ENCODE measurements at places on chromosomes 13 and 19.

DNA sequence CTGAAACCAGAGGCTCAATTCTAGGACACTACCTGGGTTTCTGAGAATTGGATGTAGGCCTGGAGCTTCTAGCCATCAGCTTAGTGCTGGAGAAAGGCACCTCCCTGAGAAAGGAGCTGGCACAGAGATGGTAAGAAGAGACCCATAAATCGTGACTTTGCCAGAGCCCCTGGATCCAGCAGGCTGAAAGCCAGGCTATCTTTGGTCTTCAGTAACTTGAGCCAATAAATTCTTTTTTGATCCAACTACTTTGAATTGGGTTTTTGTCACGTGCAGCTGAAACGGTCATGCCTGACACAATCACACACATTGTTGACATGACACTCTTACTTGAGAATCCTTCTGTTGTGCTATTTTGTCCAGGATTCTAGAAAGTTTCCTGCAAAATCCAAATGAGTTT, 103.4 kb downstream of the LHFPL6 start:
- DNase-seq, result no peak

DNA sequence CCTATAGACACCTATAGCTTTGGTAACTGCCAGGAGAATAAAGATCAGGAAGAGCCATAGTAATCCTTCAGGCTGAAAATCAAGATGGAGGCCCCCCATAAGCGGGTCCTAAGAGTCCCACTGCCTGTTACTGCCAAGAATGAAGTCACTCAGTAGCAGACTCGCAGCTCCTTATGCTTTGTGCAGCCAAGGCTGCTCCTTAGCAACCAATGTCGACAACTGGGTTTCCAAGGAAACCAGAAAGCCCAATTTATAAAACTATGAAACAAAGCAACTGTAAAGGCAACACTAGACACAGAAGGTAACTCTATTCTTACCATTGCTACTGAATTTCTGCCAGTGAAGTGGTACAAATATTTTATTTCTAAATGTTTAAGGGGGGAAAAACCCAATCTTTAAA, 56.5 kb downstream of the DCLK1 start:
- DNase-seq, result no peak

DNA sequence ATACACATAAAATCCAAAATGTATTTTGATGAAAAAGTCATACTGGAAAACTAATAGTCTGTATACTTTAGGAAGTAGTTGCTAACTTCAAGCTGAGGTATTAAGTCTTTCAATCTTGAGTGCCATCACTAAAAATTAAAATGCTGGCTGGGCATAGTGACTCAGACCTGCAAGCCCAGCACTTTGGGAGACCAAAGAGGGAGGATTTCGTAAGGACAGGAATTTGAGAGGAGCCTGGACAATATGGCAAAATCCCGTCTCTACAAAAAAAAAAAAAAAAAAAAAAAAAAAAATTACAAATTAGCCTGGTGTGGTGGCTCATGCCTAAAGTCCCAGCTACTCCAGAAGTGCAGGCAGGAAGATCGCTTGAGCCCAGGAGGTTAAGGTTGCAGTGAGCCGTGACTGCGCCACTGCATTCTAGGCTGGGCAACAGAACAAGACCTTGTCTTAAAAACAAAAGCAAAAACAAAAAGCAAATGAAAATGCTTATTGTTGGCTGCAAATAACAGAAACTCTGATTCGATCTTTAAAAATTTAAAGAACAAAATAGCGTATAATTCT, 1994.2 kb upstream of the PCDH20 start:
- DNase-seq, result no peak

DNA sequence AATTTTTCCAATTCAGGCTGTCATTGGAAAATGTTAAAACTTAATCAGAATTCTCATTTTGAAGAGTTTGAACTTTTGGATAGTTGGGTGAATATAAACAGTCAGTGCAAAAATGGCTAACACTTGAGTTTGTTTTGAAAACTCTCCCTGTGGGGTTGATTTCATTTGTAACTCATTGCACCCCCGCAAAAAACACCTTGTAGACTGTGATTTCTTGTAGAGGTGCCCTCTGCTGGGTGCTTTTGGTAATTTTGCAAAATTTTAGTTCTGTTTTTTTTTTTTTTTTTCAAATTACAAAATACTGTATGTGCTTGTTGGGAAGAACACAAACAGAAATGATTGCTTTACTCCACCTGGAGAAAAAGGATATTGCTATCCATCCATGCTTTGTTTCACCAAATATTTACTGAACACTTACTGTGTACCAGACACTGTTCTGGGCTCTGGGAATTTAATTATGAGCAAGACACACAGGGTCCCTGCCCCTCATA, 28.2 kb upstream of the GPI start:
- DNase-seq, result no peak

DNA sequence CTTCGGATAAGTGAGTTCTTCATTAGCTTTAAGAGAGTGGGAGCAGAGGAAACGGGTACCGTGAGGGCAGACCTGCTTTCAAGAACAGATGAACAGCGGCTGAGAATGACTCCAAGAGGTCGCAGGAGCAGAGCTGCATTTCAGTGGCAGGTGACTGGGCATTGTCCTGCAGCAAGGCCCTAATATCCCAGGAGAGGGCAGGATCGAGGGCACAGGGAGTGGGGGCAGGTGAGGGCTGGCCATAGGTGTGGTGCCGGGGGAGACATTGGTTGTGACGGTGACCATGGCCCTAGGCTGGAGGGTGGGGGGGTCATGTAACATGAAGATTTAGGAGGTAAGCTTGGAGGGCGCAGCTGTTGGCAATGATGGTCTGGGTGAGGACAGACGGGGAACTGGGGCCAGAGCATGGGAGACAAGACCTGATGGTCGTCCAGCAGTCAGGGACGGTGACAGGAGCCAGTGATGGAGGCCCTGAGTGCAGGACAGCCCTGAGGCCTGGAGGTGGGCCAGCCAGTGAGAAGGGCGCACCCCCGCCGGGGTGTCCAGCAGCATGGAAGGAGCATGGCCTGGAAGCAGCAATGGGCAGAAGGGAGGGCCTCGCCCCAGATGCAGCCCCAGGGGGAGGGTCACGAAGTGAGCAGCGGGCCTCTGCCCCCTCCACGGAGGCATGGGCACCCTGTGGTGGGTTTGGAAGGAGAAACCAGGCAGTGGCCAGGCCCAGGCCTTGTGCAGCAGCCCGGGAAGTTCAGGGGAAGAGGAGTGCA, 29.2 kb upstream of the LAMP1 start:
- no peak for DNase-seq

DNA sequence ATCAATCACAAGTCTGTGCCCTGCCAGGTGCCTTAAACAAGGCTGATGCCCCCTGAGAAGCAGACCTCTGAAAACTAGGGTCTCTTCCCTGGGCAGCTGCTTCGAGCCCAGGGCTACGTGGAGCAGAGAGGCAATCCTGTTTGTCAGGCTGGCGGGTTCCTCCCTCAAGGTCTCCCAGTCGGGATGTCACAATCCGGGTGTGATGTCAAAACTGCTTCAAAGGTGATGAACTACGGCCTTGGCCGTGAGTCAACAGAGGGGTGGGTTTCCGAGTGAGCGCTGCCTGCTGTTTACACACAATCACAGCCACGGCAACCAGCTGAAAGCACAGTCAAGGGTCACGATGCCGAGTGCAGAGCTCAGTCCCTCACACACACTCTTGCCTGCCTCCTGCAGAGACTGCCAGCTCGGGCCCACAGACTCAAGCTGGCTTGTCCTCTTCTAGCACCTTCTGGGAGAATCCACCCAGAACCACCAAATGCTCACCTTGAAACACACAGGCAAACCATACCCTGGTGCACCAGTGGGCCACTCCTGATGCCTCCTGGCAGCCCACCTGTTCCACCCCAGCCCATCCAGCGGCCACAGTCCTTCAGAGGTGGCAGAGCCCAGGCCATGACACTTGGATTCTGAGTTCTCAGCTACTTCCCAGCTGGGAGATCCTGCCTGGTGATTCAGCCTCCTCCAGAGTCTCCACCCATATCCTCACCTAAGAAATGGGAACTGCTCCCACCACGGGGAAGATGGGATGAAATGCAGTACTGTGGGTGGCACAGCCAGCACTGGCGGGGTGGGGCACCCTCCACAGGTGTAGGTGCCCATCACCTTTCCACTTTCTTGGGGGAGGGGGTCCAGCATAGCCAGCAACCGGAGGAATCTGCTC, 6.8 kb downstream of the ELL start:
- peak; percentile 79 for DNase-seq

DNA sequence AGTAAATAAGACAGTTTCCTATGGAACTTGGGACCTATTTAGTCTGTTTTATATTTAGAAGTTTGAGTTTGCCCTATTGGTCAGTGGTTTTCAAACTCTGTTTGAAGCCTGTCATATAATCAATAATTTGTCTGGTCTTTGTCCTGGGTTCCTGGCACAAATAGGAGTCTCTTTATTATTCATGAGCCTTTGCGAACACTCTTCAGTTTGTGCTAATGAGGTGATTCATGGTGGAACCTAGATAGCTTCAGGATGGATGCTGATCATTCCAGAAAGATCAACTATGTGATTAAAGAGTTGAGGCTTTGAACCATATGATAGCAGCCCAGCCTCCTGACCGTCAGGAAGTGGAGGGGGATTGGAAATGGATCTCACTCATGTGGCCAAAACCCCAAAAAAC, 10.0 kb upstream of the VWA8 start:
- DNase-seq, result no peak

DNA sequence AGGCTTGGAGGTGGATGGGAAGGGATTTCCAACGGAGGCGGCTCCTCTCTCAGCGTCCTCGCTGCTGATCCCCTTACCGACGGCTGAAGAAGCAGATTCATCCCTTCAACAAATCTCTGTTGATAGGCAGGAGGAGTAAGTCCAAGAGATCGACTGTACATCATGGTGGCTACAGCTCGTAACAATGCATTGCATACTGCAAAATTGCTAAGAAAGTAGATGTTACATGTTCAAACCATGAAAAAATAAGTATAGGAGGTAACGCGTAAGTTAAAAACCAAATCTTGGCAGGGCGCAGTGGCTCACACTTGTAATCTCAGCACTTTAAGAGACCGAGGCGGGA, 468 bp upstream of the SLC39A3 start:
- no peak for DNase-seq

DNA sequence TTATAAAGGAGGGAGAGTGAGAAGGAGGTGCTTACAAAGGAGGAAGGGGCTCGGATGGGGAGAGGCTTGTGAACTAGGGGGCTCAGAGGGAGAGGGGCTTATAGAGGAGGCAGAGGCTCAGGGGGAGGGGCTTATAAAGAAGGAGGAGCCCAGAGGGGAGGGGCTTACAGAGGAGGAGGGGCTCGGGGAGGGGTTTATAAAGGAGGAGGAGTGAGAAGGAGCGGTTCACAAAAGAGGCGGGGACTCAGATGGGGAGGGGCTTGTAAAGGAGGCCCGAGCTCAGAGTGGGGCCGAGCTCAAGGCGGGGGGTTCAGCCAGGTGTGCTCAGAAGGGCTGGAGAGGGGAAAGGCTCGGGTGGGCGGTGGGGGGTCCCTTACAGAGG, 500 bp downstream of the SMIM24 start:
- peak; percentile 34 for DNase-seq

DNA sequence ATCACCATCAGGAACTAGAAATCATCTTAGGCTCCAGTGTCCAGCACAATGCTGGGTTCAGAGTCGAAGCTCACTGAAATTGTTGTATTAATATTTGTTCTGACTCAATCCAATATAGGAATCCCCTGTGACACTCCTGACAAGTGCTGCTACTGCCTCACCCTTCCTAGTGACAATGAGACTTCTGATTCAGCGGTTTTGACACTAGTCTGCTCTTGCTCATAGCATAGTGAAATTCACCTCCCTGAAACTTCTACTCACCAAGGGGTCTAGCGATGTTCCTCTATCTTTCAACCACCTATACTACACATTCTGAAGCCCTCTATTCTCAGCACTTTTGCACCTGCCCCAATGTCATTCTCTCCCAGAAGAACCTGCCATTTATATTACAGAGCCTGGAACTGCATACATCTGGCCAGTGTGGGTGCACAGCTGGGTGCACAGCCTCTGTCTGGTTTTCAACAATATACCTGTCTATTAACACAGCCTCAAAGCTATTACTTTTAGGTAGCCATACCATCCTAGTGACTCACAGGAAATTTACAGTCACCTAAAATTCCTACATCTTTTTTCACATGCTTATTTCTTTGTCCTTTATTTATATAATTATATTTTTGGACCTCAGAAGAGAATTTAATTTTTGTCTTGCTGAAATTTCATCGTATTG, 88.3 kb downstream of the DOCK9 start:
- DNase-seq, result no peak

DNA sequence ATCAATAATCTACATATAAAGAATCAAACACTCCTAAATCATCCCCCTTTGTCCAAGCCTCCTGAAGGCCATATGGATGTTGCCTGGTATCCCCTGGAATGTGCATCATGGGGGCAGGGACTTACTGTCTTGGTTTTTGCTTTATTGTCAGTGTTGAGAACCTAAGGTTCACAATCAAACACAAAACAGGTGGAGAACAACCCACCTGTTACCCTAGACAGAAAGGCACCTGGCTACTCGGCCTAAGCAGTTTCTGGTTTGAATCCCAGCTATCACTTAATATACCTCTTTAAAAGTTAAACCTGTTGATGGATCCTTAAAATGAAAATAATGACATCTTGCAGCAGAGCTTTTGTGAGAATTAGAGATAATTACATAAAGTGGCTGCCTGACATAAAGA, 68.9 kb downstream of the DCLK1 start:
- DNase-seq, result no peak
